ENCODE measurements at places on chromosomes 2 and 18.

- no peak for DNase-seq
Observed at GRCh38 chr2:3241971-3242746, 135.5 kb downstream of the EIPR1 start.

DNA sequence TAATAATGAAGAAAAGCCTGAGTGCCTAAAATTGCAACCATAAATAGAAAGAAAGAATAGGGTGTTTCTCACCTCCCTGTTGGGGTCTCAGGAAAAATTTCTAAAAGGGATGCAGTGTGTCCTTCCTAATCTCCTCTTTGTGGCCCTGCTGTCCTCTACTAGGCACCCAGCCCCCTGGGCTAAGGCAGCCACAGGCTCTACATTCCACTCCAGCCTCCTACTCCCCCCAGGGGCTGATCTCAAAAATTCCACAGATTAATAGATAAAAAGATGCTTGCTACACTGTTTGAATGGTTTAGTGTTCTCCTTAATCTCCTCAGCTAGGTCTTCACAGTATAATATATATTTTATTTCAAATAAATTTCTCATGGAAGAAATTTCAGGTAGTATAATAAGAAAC is 17.6 kb downstream of the SATB2 start:
- no peak for DNase-seq

- DNase-seq = no peak
Observed at GRCh38 chr2:219437690-219438206, 3.1 kb downstream of the SPEG start.

GRCh38 chr18:63339920-63340484 is 20.4 kb upstream of the BCL2 start:
- DNase-seq = no peak

DNA sequence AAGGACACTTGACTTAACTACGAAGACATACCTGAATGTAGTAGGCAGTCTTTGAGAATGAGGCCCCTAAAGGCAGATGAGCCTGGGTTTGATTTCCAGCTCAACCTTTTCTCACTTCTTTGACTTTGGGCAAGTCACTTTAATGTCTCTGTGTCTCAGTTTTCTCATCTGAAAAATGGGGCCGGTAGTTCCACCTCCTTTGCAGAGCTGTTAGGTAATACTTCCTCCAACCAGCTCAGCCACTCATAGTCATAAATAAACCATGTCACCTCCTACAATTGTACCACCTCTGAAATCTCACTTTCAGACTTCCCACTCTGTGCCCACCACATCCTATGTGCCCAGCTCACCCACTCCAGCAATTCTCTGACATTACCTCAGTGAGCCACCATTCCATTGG is 10.4 kb downstream of the ARHGAP25 start:
- no peak for DNase-seq

- DNase-seq = no peak
Observed at GRCh38 chr2:104866122-104866864, 12.4 kb downstream of the POU3F3 start.

- DNase-seq = no peak
Observed at GRCh38 chr2:226399006-226399405, 400.6 kb downstream of the IRS1 start.

DNA sequence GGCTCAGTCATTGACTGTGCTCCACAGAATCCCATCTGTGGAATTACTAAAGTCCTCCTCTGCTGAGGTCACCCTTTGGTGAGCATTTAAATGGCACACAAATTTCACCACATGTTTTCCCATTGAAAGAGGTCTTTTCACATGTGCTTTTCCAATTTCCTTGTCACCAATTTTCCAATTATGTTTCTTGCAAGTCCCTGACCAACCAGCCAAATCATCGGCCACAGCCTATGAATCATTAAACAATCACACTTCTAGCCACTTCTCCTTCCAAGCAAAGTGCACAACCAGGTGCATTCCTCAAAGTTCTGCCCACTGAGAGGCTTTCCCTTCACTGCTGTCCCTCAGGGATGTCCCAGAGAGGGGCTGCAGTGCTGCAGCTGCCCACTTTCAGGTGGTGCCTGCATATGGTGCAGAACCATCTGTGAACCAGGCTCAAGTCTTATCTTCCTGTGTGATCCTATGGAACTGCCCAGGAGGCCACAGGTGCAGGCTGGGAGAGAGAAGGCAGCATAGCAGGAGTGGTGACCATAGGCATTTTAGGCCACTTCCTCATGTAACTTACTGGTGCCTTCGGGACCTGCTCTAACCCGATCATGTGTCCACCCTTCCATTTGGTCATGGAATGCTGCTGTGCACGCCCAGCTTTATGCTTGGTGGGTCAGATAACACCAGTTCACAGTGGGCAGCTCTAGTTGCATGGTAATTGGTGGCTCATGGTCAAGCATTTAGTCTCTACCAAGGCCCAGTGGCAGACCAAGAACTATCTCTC is 153.0 kb downstream of the SEPTIN10 start:
- DNase-seq = no peak

All from SW 1271 (cell line).